ENCODE measurements at places on chromosomes 6 and 20.

- no peak for DNase-seq
Observed at GRCh38 chr20:49457444-49457843, 25.0 kb downstream of the KCNB1 start.

- DNase-seq, result no peak
Observed at GRCh38 chr6:47256981-47257730, 52.5 kb downstream of the TNFRSF21 start.

- DNase-seq, result no peak
Observed at GRCh38 chr6:1614448-1615150, 4.9 kb downstream of the FOXC1 start.

DNA sequence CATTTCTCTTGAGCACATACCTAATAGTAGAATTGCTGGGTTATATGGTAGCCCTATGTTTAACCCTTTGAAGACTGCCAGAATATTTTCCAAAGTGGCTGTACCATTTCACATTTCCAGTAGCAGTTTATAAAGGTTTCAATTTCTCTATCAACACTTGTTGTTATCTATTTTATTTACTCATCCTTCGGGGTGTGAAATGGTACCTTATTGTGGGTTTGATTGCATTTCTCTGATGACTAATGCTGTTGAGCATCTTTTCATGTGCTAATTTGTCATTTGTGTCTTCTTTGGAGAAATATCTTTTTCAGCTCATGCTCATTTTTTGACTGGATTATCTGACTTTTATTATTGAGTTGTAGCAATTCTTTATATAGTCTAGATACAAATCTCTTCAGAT lies 5.4 kb downstream of the ENPP4 start:
- DNase-seq, result no peak

GRCh38 chr6:10659699-10660348 lies 34.6 kb downstream of the C6orf52 start:
- peak; percentile 2 for DNase-seq

- peak; percentile 13 for DNase-seq
Observed at GRCh38 chr6:130560231-130560630, 194.4 kb downstream of the TMEM200A start.

DNA sequence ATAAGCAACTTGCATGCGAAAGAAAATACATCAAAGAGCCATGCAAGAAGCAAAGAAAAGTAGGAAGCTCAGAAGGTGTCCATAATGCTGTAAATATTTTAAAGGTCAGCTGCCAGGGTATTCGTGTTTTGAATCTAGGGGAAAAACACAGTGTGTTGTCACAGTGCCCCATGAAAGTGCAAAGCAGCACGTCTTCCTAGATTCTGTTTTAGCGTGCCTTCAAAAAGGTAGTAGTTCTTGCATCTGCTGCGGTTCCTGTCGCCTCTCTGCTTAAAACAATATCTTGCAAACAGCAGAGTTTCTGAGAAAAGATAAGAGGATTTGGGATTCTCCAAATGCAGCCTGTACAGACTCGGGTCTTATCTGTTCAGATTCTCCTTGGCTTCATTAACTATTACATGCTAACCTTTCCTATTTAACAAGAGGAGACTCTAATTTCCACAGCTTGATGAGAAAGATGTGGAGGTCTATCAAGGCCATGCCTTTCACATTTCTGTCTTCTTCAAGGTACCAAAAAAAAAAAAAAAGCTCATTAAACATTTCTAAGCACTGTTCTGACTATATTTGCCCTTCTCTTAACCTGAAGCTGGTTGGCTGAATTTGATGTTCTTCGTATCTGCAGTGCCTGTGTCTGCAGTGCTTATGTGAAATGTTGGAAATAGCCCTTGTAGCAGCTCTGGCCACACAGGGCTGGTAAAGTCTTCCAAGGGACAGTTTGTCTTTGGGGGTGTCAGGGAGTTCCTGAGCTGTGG lies 297.5 kb downstream of the ADGB start:
- no peak for DNase-seq

- DNase-seq, result no peak
Observed at GRCh38 chr6:13763740-13764381, 50.5 kb downstream of the MCUR1 start.

DNA sequence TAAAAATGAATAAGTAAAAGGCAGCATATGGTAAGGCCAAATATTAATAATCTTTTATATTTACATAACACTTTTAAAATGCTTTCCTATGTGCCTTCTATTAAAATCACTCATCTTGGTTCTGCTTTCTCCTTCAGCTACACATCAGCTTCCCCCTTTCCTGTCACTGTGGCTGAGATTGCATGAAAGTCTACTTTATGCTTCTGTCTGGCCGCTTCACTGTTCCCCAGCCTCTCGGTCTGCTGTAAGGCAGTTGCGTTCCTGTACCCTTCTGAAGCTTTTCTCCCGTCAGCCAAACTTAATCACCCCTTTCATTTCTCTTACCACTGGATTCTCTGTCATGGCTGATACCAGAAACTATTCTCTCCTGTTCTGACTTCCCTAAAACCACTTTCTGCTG lies 34.6 kb downstream of the SOX4 start:
- no peak for DNase-seq
